Cortex of kidney (tissue), 1 donor: ENCODE measurements at places on chromosomes 11 and 22.

DNA sequence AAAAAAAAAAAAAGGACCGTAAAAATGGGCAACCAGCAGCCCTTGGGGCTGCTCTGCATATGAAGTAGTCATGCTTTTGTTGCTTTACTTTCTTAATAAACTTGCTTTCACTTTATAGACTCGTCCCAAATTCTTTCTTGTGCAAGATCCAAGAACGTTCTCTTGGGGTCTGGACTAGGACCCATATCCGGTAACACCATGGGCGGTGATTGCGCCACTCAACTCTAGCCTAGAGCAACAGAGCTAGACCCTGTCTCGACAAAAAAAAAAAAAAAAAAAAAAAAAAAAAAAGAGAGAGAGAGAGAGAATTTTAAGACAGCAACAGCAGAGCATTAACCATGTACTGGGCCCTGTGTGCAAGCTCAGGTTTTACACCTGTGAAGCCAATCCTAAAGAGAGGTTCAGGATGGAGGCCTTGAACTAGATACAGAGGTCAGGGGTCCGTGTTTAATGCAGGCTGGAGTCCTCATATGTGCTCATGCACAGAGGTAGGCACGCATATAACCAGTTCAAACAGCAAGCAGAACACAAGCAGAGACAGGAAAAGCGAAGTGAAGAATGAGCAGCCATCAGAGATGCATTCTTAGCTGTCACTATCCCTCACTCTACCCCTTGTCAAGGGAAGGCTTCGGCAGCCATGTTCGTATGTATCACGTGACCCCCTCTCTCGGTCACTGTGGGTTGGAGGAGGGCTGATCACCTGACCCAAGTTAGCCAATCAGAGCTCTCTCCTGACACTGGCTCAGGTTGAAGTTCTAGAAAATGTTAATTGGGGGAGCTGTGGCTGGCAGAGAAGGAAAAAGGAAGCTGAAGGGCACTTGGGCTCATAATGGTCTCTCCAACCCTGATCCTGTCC is 16.7 kb upstream of the SYT12 start:
- DNase-seq, result no peak

DNA sequence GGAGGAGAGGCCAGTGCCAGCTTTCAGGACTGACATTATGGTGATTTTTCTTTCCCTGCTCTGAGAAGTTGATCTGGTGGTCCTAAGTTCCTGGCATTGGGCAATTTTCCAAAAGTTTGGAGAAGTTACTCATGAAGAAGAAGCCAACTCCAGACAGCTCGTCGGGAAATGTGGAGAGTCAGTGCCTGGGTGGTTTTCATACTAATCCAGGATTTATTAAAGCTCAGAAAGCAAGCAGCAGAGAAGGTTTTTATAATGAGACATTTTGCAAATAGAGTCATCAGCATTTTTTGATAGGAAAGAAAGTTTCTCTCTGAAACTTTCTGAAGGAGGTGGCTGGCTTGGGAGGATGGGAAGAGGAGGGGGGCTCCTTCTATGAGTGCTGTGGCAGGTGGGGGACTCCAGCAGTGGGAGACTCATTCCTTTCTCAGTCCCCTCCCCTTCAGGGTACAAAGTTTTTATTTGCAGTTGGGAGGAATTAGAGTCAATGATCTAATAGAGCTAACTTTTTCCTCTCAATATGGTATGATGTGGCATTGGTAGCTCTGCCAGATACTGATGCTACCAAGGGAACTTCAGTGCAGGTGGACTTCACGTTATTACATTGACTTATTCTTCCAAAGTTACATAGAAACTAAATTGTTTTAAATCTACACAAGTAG is 55.4 kb downstream of the LIF start:
- DNase-seq, result no peak

- no peak for DNase-seq
Observed at GRCh38 chr22:28950617-28951411, 67.4 kb downstream of the ZNRF3 start.

DNA sequence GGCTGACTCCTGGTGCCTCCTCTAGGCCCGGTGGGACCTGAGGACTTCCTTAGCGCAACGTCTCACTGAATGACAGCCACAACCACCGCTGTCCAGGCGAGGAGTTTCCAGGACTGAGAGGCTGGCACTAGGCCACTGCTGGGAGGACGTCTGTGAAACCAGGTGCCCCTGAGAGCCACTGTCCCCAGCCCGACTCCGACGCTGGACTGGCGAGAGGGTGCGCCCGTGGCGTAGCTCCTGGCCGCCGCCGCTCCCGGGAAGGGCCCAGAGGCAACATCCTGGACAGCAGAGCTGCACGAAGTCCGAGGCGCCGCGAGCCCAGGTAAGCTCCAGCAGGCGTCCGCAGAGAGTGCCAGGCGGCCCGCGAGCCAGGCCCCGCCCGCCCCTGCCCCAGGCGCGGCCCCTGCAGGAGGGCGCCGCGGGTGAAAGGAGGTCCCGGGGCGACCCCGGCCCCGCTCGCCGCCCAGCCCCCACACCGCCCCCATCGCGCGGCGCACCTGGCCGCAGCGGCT is 525 bp downstream of the DGCR2 start:
- no peak for DNase-seq

GRCh38 chr11:5304046-5304445 is 2.3 kb upstream of the OR51B4 start:
- DNase-seq, result no peak

DNA sequence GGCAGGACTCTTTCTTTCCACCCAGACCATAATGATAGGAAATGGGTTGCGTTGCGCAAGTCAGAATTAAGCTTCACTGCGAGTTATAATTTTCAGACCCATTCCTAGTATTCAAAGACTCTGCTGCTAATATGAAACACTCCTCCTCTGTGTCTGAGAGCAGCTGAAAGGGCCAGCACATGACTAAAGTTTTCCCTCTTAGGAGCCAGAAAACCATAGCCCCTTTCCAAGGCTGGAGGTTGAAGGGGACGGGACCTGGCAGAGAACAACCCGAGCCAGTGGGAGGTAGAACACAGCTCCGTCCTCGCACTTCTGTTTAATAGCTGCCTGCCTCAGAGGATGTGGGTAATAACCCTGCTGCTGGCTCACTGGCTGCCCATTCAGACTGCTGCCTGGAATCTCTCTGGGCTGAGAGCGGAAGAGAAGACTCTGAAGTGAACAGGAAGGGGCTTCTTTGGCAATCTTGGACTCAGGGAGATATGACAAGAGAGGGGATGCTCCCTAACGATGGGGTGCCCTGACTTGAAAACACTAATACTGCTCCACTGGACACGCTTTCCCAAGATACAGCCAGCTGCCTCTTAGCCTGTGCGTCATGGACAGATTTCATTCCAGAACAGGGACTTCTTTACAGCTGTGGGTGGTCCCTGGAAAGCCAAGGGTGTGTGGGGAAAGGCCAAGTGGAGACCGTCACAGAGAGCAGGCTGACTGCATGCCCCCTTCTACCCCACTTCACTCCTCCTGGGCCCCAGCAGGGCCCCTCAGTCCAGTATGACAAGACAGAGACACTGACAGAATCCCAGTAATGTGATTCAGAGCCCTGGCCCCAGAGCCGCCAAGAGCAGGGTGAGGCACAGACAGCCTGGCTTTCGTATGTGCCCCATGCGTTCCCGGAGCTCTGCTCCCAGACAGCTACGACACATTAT is 156.9 kb downstream of the FEZ1 start:
- no peak for DNase-seq

DNA sequence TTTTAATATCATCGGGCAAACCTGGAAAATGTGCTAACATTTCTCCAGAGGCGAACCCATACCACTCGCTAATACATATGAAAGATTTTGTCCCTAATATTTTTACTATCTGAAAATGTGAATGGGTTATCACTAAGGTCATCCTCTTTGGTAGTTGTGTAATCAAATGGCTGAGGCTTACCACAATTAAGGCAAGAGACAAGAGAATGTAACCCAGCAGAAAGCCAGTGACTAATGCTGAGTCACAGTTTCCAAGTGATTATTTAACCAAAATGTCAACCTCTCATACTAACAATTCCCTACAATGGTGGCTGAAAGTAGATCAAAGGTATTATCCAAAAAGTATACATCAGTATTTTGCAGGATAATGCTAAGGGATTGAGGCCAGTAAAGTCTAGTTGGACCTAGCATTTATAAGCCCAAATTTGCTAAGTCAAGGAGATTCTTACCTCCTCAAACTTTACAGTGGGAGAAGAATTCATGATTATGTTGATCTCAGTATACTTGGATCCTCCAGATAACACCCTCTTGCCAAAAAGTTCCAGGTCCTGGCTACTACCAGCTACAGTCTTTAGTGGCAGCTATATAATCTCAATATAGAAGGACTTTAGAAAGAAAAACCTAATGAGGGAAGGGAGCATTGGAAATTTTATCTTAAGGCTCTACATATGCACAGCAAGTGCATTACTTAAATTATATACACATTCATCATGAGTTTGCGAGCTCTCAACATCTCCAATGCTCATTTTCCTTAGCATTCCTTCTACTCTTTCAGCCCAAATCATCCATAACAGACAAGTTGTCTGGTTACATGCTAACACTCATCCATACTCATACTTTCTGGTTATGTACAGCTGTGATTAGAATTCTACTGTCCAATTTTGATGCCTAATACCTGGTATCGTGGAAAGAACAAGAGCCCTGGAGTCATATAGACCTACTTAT is 25.4 kb downstream of the SIK3 start:
- DNase-seq, result no peak

DNA sequence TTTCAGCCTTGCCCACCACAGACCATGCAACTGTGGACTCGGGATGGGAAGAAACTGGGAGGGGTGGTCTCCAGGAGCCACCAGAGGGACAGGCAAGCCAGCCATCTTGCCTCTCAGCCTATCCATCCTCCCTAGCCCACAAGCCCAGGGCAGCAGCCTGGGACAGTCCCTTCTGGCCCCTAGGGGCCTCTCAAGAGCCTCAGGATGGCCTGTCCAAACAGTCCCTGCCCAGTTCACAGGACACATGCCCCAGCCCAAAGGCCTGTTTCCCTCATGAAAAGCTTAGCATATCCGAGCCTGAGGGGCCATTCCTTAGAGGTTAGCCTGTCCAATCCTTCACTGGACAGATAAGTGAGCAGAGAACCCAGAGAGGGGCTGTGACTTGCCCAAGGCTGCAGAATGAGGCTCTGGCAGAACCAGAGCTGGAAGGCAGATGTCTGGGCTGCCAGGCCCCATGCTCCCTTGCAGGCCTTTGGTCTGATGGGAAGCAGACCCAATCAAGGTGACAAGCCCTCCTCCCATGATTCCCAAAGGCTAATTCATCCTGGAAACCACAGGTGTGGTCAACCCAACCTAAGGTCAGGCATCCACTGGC is 28.2 kb downstream of the LRRC10B start:
- DNase-seq, result no peak

GRCh38 chr11:1057806-1058205 is 16.9 kb upstream of the MUC2 start:
- no peak for DNase-seq

GRCh38 chr11:125082611-125083311 is 19.7 kb downstream of the SLC37A2 start:
- no peak for DNase-seq

GRCh38 chr11:44005956-44006355 is 41.8 kb upstream of the ACCSL start:
- DNase-seq, result no peak

DNA sequence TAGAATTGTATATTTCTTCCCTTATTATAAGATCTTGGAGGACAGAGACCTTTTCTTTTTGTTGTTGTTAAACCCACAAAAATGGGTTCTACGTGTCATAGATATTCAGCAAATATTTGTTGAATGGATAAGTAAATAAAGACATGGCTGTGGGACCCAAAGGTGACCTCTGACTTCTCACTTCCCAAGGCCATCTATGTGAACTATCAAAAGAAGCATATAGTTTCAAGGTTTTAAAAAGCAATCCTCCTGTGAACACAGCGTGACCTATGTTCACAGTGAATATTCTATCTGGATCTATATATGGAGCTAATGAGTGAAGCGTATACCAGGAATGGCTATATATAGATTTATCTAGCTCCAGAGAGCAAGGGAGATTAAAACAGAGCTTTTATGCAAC is 312.8 kb upstream of the C11orf87 start:
- DNase-seq, result no peak

GRCh38 chr11:73393479-73394415 is 17.5 kb downstream of the RELT start:
- no peak for DNase-seq

DNA sequence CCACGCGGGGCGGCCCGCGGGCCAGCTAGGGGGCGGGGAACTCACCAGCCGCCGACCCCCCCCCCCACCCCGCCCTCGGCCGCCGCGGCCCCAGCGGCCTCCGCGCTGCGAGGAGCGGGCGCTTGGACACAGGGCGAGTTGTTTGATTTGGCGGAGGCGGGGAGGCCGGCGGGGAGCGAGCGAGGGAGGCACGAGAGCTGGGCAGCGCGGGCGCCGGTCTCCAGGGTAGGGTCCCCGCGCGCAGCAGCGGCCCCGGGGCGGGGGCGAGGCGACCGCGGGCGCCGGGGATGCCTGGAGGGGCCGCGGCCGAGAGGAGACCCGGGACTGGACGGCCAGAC is 64.4 kb downstream of the NAV2 start:
- DNase-seq, result no peak
